ENCODE measurements at places on chromosomes 5 and 9.

- DNase-seq, result peak; percentile 86
Observed at GRCh38 chr5:674630-675011, 18.5 kb downstream of the TPPP start.

DNA sequence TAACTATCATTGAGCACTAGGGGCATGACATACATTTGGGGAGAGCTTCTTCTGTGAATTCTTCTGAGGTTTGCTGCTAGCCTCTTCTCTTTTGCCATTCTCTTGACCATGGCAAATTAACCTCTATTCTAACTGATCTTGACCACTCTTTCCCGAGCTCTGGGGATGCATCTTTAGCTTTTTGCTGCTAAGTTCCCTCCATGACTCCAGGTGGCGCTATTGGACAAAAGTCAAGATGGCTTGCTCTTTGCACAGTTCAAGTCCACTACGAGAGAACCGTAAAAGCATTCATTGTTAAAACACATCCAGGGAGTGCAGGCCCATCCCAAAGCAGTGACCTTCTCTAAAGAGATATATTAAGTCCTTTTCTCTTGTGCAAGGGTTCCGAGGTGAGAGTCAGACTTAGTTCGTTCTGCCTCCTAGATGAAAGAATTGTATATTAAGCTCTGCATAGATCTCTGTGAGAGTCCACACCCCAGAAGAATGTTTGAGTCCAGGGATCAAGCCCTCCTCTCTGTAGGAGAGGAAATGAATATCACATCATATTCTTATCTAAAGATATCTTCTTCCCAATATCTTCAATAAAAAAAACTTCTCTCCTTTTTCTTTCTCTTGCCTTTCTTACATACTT is 1152.9 kb upstream of the CDH6 start:
- no peak for DNase-seq

DNA sequence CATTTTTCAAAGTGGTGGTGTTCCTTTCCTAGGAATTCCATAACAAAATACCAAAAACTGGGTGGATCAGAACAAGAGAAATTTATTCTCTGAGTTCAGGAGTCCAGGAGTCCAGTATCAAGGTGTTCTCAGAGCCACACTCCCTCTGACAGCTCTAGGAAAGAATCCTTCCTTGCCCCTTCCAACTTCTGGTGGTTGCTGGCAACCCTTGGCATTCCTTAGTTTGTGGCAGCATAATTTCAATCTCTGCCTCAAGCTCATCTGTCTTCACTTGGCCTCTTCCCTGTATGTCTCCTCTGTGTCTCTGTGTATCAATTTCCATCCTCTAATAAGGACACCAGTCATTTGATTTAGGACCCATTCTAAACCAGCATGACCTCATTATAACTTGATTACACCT is 243.7 kb downstream of the MPDZ start:
- no peak for DNase-seq

GRCh38 chr5:60161340-60161934 is 267.9 kb upstream of the PDE4D start:
- DNase-seq, result no peak

DNA sequence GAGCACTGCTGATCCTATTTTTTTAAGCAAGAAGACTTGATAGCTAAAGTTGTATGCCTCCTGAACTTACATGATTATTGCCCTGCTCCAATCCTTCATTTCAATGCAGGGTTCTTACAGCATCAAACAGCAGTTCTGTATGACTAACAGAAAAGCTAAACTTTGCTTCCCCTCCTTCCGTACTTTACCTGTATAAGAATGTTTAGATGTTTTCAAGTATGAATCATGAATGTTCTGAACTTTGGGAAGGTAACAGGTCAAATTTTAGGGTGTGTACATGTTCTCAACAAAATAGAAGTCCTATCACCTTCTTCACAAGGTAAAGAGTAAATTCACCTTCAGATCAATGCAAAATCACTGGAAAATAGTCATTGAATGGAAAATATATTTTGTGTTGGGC is 972.6 kb upstream of the SEMA6A start:
- no peak for DNase-seq

All from 8988T (cell line).